Activated CD8-positive, alpha-beta memory T cell treated with anti-CD3 and anti-CD28 coated beads for 24 hours (primary cell): ENCODE measurements at places on chromosomes 2 and 18.

DNA sequence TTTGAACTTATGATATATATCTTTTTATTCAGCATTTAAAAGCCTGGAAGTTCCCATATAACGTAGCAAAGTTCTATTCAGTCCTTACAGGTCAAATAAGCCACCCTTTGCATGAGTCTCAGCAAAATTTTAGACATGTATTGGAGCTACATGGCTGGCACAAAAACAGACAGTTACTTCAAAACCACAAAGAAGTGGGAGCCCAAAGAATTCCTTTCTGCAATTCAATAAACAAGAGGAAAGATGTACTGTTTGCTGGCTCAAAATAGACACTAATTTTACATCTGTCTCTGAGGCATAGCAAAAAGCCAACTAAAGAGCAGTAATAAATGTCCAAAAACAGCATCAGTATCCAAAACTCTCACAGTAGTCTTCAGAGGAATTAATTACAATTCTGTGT, 87.0 kb downstream of the ZEB2 start:
- no peak for DNase-seq

GRCh38 chr2:19643117-19643518, 258.7 kb downstream of the TTC32 start:
- DNase-seq = no peak

DNA sequence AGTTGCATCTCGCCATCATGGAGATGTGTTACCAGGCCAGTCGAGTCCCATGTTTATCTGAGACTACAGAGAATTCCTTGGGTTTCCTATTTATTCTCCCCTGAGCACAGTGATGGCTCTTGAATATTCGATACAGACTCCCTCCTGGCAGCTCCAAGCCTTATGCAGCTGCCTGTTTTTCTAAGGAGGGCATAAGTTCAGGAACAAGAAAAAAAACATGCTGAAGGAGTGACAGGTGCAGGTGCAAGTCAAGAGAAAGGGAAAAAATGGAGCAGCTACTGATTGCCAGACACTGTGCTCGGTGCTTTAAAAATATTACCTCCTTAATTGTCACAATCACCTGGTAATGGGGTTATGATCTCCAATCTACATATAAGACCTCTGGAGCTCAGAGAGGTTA, 177.2 kb upstream of the DPP10 start:
- no peak for DNase-seq

- peak; percentile 62 for DNase-seq
Observed at GRCh38 chr18:59921384-59921891, 21.6 kb downstream of the PMAIP1 start.

- no peak for DNase-seq
Observed at GRCh38 chr2:15725101-15725781, 133.6 kb downstream of the DDX1 start.

- no peak for DNase-seq
Observed at GRCh38 chr18:33578518-33579348, 714 bp downstream of the ASXL3 start.

DNA sequence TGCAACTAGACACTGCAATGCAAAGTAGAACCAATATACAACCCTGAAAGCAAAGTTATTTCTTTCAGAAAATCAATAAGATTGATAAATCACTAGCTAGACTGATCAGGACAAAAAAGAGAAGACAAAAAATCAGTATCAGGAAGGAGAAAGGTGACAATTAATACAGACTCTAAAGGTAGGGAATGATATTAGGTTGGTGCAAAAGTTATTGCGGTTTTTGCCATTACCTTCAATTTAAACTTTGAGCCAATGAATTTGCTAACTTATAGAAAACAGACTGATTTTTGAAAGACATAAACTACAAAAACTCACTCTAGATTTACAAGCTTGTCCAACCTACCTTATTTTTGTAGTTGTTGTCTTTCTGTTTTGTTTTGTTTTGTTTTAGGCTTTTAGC, 30.5 kb upstream of the MRPS9 start:
- DNase-seq = no peak

DNA sequence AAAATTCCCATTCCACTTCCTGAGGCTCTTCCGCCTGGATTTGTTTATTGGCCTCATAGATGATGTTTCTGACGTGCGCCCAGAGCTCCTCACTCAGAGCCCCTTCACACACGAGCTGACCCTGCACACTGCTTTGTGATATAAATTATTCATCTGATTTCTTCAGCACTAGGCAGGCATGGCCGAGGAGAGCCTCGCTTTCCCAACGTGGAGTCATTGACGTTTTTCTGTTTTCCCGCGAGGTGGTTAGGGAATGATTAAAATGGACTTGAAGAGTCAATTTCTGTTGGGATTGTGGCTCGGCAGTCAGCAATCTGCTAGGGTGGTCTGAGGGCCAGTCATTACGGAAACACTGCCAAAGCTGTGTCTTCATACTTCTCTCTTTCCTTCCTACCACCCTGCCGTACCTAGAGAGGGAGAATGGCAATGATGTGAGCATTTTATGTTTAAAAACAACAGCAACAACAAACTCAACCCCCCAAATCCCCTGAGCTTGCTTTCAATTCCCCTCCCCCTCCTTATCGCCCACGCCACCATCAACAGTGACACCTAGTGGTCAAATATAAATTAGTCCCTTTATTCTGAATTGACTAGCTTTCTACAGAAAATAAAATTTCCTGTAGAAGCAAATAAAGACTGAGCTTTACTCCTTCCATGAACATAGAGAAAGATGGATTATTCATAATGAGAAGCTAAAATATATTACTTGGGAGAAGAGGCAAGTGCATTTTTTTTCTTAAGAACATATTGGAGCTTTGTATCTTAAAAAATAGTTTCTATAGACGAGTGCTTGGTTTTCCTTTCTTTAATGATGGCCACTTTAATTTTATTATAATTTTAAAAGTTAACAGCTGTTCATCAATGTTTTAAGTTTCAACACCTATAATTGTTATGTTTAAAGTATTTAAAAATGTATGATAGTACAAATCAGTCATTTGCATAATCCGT, 285.1 kb downstream of the MTX2 start:
- DNase-seq = peak; percentile 70

DNA sequence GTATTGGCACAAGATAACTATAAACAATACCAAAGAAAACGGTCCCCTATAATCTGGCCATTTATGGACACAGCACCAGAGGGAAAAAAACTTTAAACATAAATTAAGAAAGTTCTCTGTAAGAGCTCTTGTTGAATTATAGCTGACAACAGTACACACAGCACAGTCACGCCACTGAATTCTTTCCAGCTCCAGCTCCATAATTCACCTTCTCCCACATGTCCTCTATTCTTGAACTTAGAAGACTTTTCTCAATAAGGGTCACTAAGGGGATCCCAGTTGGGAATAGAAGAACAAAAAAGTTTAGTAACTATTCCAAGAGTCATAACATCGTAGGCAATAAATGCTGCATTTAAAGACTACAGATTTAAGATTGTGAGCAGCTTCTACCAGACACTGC, 124.6 kb upstream of the CYP1B1 start:
- no peak for DNase-seq

DNA sequence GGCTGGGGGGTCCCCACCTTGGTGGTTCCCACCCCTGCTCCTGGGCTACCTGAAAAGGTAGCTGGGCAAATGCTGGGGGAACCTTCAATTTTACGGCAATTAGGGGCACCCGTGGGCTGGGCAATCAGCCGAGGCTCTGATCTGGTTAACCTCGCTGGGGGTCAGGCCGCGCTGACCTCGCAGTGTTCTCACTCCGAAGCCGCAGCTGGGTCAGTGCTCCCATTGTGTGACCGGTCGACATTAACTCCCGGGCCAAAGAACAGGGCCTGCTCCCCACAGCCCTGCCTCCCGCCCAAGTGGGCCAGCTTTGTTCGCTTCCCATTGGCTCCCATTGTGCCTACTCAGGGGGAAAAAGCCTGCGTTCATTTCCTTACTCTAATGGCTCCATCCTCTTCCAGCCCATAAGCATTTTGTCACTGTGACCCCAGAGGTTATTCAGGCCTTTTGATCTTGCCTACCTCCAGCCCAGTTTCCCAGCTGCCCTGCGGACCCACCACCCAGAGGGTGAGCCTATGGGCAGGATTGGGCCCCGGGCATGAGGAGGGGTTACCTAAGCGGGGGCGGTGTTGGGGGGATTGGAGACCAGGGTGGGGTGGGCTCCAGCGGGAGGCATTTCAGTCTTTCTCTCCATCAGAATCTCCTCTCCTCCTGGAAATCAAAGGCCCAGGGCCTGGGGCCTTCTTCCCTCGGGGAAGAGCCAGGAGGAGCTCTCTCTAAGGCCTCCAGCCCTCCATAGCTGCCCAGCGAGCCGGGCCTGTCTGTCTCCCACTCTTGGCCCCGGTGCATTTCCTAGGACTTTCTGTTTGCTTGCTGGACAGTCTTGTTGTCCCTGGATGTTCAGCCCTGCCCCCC, 90.1 kb downstream of the MYCN start:
- no peak for DNase-seq

GRCh38 chr18:61331051-61331450, 2.2 kb upstream of the CDH20 start:
- DNase-seq = no peak

GRCh38 chr2:172120118-172120517, 17.4 kb upstream of the DLX2 start:
- DNase-seq = no peak

DNA sequence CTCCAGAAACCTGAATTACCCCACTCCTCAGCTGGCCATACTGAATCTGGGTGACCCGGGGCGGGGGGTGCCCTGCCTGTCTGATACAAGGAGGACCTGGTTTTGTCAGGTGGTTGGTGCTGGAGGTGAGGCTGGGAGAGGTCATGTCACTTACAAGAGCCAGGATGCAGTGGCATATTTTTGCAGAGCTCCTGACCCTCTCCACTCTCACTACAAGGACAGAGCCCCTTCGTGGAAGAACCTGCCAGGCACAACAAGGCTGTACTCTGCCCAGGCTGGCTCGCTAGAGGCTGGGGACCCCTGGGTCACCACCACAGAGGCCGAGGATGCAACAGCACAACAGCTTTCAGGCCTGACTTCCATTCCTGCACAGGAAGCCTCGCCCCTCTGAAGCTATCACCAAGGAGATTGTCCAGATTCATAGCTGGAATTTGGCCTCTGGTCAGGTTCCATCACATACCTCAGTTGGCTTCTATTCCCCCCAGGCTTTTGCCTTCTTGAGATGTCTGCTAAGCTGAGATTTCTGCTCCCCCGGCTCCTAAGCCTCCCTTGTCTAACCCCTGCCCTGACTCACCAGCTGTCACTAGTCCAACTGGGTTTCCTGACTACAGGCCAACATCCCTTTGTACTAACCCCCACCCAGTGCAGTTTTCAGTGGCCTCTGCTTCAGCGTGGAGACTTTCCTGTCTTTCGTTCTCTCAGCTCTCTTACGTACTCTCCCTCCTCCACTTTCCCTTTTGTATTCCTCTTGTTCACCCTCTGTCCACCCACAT, 132.5 kb upstream of the EPAS1 start:
- DNase-seq = no peak

- no peak for DNase-seq
Observed at GRCh38 chr2:61988462-61989366, 83.2 kb downstream of the COMMD1 start.

- DNase-seq = no peak
Observed at GRCh38 chr18:48563027-48563426, 24.2 kb downstream of the CTIF start.

DNA sequence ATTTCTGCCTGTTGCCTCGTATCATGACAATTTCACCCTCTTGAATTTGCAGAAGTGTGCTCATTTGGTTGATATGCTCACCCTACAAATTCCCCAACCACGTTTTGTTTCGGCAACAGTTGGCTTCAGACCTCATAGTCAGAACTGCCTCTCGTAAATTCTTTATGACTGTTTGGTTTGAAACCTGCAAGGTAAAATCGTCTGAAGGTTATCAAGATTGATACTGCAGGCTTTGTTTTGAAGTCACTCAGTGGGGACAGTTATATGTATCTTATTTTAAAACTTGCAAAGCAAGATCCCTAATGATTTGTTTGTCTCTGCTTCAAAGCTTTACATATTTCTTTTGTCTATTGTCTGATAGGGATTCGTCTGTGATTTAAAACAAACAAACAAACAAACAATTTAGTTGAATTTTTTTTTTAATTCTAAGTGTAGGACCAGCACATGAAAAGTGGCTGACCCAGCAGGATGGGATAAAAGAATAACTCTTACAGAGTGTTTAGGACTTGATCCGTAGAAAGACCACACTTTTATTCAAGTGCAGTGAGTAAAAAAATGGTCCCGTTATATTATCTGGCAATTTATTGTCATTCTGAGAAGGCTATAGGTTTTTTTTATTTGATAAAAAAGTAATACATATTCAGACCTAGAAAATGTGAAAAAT, 45.7 kb upstream of the MYCN start:
- no peak for DNase-seq
